CD4-positive, alpha-beta memory T cell (primary cell): ENCODE measurements at places on chromosomes 5 and 9. TPM values are rescaled to one million over a fixed set of nuclear protein-coding genes. Genes with fewer than 3 reads are reported as not detected.
A peak's percentile ranks its signal among the peaks of the same experiment; 100 is the strongest.

C5orf58 gene
- total RNA-seq: not detected

SERF1A gene
- total RNA-seq: 13.8 TPM

CDH12 gene
- total RNA-seq: not detected

HTR1A gene
- not detected for total RNA-seq

PCDHAC1 gene
- total RNA-seq: not detected

FOXD4L3 gene
- 0.32 TPM for total RNA-seq

C9orf50 gene
- total RNA-seq: not detected

ARID3C gene
- total RNA-seq: not detected

DNA sequence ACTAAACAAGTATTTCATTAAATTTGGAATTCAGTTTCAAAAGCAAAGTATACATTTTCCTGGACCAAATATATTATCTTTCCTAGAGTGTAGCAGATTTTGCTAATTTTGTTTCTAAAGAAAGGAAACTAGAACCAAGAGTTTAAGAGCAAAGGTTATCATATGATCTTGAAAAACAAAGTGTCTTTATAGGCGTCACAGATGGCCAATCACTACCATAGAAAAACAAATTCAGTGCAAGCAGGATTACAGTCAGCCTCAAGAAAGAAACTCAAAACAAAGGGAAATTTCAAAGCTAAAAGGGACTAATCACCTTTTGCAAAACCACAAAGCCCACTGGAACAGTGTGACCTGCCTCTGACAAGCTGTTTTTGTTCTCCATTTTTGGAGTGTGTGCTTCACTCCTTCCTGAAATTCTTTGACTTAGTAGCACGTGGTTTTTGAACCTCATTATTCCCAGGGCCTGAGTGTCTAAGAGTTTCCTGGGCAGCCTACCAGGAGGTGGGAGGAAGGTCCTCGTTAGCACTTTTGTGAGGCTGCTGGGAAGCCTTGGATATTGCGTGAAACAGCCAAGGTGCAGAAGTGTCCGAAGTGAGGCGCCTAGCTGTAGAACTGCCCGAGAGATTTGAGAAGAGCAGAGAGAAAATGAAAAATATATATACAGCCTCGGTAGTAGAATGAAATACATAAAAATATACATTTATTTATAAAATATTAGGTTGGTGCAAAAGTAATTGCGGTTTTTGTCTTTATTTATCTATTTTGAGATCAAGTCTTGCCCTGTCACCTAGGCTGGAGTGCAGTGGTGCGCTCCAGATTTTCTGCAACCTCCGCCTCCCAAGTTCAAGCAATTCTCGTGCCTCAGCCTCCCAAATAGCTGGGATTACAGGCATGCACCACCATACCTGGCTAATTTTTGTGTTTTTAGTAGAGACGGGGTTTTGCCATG, 246.1 kb downstream of the MARCHF11 start:
- no peaks in the 10 kb centered on the region for H3K27me3 ChIP-seq
- H3K36me3 ChIP-seq: no peaks in the 10 kb centered on the region
- DNase-seq: no peak
- H3K27ac ChIP-seq: no peak overlapping the region

DNA sequence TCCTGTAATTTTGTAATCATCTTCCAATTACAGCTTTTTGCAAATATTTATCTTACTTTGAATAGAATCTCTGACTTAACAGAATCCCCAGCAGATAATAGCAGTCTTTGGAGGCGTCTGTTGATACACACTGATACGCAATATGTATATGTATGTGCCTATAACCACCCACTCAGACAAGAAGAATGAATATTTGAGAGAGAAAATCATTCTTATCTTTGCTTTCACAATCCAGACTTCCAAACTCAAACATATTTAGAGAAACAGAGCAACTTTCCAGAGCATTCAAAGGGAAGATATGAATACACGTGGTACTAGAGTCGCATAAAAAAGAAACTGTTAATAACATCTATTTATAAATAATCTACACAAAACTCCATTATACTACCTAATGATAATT, 6.1 kb downstream of the RORB start:
- no peak overlapping the region for H3K27ac ChIP-seq
- H3K4me3 ChIP-seq: no peak overlapping the region
- DNase-seq: no peak
- peaks cover 7% of the 10 kb centered on the region for H3K4me1 ChIP-seq
- H3K36me3 ChIP-seq: no peaks in the 10 kb centered on the region
- peaks cover 13% of the 10 kb centered on the region for H3K27me3 ChIP-seq

GRCh38 chr9:106621313-106622163, 241.4 kb upstream of the ZNF462 start:
- H3K36me3 ChIP-seq: no peaks in the 10 kb centered on the region
- no peak overlapping the region for H3K4me3 ChIP-seq
- no peak for DNase-seq
- H3K4me1 ChIP-seq: no peaks in the 10 kb centered on the region
- H3K27ac ChIP-seq: no peak overlapping the region

GRCh38 chr5:143601917-143602333, 198.4 kb upstream of the NR3C1 start:
- H3K4me1 ChIP-seq: peaks cover 20% of the 10 kb centered on the region
- H3K4me3 ChIP-seq: no peak overlapping the region
- H3K27me3 ChIP-seq: no peaks in the 10 kb centered on the region
- no peak overlapping the region for H3K27ac ChIP-seq
- H3K36me3 ChIP-seq: no peaks in the 10 kb centered on the region

GRCh38 chr9:118882684-118883083, 486.6 kb downstream of the BRINP1 start:
- H3K4me3 ChIP-seq: no peak overlapping the region
- no peak for DNase-seq
- no peaks in the 10 kb centered on the region for H3K27me3 ChIP-seq

- H3K36me3 ChIP-seq: no peaks in the 10 kb centered on the region
- H3K4me3 ChIP-seq: no peak overlapping the region
- no peaks in the 10 kb centered on the region for H3K27me3 ChIP-seq
- no peaks in the 10 kb centered on the region for H3K4me1 ChIP-seq
Measured at GRCh38 chr5:153039501-153039900, 451.0 kb upstream of the GRIA1 start.

DNA sequence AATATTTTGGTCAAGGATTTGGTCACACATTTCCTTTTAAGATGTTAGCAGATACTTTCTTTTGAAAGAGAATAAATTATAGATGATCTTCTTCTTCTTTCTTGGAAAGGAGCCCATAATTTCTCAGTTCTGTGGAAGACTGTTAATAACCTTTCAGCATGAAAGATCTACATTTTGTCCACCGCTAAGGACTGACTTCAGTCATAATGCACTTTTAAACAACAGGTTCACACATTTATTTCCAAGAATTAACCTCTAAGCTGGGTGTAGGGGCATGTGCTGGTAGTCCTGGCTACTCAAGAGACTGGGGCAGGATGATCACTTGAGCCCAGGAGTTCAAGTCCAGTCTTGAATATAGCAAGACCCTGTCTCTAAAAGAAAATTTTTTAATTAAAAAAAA, 93.0 kb downstream of the PRKACG start:
- DNase-seq: no peak
- no peak overlapping the region for H3K4me3 ChIP-seq
- no peaks in the 10 kb centered on the region for H3K4me1 ChIP-seq
- H3K27ac ChIP-seq: no peak overlapping the region
- no peaks in the 10 kb centered on the region for H3K27me3 ChIP-seq

DNA sequence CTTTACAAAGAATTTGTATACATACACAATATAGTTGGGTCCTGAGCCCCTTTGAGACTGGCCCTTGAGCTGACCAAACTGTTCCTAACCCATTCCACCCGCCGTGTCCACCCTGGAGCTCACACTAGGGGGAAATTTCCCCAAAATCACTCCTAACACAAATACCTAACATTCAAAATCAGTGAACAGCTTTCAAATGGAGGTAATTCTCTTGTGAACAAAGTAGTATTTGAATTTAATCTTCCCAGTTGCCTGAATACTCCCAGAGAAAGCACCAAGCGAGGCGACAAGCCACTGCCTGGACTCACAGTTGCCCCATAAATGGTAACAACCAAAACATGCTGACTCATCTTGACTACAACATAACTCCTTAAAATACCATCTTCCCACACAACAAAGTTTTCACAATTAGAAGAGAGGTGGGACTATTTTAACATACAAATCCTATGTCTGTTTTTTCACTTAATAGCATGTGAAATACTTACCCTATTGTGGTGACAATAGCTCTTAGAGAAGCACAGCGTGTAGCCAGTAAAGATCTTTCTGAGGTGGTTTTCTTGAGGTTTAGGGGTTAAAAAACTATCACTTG, 31.7 kb upstream of the SCAMP1 start:
- no peaks in the 10 kb centered on the region for H3K4me1 ChIP-seq
- no peaks in the 10 kb centered on the region for H3K36me3 ChIP-seq
- H3K27ac ChIP-seq: no peak overlapping the region
- no peak overlapping the region for H3K4me3 ChIP-seq
- no peaks in the 10 kb centered on the region for H3K27me3 ChIP-seq
- DNase-seq: no peak

GRCh38 chr5:167709625-167710024, 581.8 kb upstream of the WWC1 start:
- H3K4me1 ChIP-seq: no peaks in the 10 kb centered on the region
- no peak for DNase-seq
- no peak overlapping the region for H3K27ac ChIP-seq
- no peaks in the 10 kb centered on the region for H3K27me3 ChIP-seq
- H3K36me3 ChIP-seq: no peaks in the 10 kb centered on the region
- no peak overlapping the region for H3K4me3 ChIP-seq

- H3K4me1 ChIP-seq: no peaks in the 10 kb centered on the region
- no peaks in the 10 kb centered on the region for H3K27me3 ChIP-seq
Measured at GRCh38 chr9:110659891-110660541, 8.6 kb upstream of the MUSK start.

GRCh38 chr9:77731930-77732329, 83.8 kb upstream of the GNA14 start:
- DNase-seq: no peak
- H3K27ac ChIP-seq: no peak overlapping the region
- peaks cover 10% of the 10 kb centered on the region for H3K36me3 ChIP-seq
- H3K4me3 ChIP-seq: no peak overlapping the region
- no peaks in the 10 kb centered on the region for H3K4me1 ChIP-seq

- peaks cover 33% of the 10 kb centered on the region for H3K4me1 ChIP-seq
- no peaks in the 10 kb centered on the region for H3K36me3 ChIP-seq
- no peak overlapping the region for H3K27ac ChIP-seq
- H3K27me3 ChIP-seq: no peaks in the 10 kb centered on the region
Measured at GRCh38 chr5:177410575-177410974, 1.2 kb upstream of the F12 start.

DNA sequence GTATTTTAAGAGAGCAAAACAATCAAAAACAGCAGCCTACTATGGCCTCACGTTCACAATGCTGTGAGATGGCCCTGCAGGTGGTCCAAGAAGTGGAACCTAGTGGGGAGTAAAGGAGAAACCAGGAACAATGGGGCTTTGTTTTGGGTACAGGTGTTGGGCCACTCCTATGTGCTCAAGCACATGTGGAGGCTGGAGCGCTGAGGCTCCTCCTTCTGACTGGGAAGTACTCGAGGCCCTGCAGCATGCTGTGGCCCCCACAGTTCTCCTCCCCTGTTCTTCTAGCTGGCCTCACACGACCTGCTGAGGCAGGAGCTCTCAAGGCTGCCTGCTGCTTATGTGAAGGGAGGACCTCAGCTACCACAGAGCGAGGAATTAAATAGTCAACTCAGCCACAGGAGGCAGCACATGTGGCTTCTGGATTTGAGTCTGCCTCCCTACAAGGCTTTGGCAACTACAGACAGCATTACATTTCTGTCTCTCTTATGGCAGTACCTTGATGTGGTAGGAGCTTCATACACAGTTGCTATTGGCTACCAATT, 482.3 kb downstream of the SPOCK1 start:
- H3K27ac ChIP-seq: no peak overlapping the region
- no peaks in the 10 kb centered on the region for H3K36me3 ChIP-seq
- no peaks in the 10 kb centered on the region for H3K4me1 ChIP-seq
- no peak for DNase-seq

DNA sequence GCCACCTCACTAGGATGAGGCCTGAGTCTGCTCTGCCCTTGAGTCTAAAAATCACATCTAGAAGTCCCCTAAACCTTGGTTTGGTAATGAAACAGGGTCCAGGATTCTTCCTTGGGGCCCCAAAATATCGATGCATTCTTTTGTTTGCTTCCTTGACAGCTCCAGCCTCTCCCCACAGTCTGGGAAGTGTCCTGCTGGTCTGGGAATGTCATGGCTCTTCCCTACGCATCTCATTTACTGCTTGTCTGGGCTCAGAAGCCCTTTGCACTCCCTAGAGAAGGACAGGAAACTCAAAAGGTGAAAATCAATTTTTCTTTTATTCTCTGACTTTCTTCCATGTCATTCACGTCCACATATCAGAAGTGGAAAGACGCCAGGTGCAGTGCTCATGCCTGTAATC, 115.8 kb downstream of the DRD1 start:
- no peak overlapping the region for H3K4me3 ChIP-seq
- DNase-seq: no peak
- no peaks in the 10 kb centered on the region for H3K27me3 ChIP-seq

DNA sequence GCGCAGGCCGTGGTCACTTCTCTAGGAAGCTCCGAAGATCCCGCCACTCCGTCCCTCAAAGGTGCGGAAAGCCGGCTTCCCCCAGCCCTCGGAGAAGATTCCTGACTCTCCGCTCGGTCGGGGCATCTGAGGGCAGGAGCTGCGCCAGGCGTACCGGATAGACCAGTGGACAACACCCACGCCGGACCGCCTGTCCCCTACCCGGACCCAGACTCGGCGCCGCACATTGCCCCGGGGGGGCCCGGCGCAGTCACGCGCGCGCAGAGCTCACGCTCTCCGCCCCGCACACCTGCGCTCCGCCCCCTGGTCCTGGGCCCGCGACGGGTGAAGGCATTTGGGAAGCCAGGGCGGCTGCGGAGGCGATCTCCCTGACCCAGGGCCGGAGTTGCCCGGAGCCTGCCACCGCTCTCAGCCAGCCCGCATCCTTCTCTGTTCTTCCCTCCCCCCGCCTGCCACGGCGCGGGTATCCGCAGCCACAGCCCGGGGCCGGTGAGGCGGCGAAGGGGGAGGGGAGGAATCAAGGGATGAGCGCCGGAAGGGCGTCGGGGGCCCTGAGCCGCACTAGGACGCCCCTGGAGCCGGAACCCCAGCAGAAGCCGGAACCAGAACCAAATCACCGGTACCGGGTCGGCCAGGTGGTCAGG, 448 bp downstream of the RELL2 start:
- H3K27ac ChIP-seq: peak overlapping the region; percentile 87
- H3K4me1 ChIP-seq: peaks cover 49% of the 10 kb centered on the region
- peaks cover 9% of the 10 kb centered on the region for H3K36me3 ChIP-seq
- DNase-seq: peak; percentile 60

- no peaks in the 10 kb centered on the region for H3K36me3 ChIP-seq
- DNase-seq: no peak
- H3K27ac ChIP-seq: no peak overlapping the region
- no peak overlapping the region for H3K4me3 ChIP-seq
Measured at GRCh38 chr5:76800579-76800978, 18.3 kb upstream of the F2RL1 start.
